ENCODE measurements at places on chromosomes 6 and 20. TPM values are rescaled to one million over a fixed set of nuclear protein-coding genes. Genes with fewer than 3 reads are reported as not detected.

Gene LRFN2
- polyA plus RNA-seq, result not detected

Gene SLC22A2
- 0.06 TPM for polyA plus RNA-seq

Gene TPX2
- 2.6 TPM for polyA plus RNA-seq

Gene PRSS35
- 0.07 TPM for polyA plus RNA-seq

- no peak for DNase-seq
These were observed 39.0 kb upstream of the ARMC2 start for GRCh38 chr6:108809211-108809610.

All from psoas muscle (tissue), 8 donors.